ENCODE measurements at places on chromosomes 4 and X.
A peak's percentile ranks its signal among the peaks of the same experiment; 100 is the strongest.

GRCh38 chr4:110516106-110516922 is 40.4 kb downstream of the ENPEP start:
- DNase-seq, result peak; percentile 56

GRCh38 chrX:102067966-102068723 is 57.3 kb upstream of the TCEAL2 start:
- peak; percentile 4 for DNase-seq

GRCh38 chrX:12974796-12975669 is at the start of gene TMSB4X:
TMSB4X (plus strand) TSS chrX:12975110.
- DNase-seq, result peak; percentile 73

GRCh38 chr4:156073976-156074375 is 120.3 kb upstream of the CTSO start:
- DNase-seq, result no peak

GRCh38 chrX:21740329-21741274 is 17.3 kb downstream of the SMPX start:
- DNase-seq, result no peak

- DNase-seq, result no peak
Measured at GRCh38 chr4:159390648-159391047, 287.8 kb downstream of the RAPGEF2 start.

DNA sequence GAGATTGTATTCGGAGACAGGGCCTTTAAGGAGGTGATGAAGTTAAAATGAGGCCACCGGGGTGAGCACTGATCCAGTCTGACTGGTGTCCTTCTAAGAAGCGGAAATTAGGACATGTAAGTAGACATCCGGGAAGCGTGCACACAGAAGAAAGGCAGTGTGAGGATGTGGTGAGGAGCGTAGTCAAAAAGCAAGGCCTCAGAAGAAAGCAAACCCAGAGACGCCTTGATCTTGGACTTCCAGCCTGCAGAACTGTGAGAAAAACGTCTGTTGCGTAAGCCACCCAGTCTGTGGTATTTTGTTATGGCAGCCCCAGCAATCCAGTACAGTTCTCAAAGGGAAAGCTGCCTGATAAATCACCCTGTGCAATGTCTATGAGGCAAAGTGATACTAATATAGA is 153.5 kb downstream of the KCNIP4 start:
- no peak for DNase-seq

- no peak for DNase-seq
Measured at GRCh38 chrX:16885628-16886027, 15.5 kb upstream of the RBBP7 start.

GRCh38 chr4:157791236-157791635 is 381.6 kb downstream of the GASK1B start:
- no peak for DNase-seq

DNA sequence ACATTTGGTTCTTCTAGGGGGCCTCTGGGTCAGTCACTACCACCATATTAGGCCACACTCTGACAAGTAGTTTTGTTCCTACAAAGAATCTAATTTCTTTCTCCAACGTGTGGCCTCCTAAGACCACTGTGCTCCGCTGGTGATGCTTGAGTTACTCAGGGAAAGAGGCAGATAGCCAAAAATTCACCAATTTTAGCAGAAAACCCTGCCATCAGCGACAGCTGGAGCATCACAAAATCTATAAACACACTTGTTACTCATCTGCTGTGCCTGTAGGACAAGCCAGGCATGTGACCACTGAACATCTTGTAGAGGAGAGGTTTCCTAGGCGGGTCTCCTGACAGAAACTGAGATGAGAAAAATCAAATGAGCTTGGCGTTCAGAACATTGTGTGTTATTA is 105.4 kb downstream of the SYNPO2 start:
- DNase-seq, result no peak

- no peak for DNase-seq
Measured at GRCh38 chr4:76654791-76655190, 219.8 kb downstream of the SHROOM3 start.

DNA sequence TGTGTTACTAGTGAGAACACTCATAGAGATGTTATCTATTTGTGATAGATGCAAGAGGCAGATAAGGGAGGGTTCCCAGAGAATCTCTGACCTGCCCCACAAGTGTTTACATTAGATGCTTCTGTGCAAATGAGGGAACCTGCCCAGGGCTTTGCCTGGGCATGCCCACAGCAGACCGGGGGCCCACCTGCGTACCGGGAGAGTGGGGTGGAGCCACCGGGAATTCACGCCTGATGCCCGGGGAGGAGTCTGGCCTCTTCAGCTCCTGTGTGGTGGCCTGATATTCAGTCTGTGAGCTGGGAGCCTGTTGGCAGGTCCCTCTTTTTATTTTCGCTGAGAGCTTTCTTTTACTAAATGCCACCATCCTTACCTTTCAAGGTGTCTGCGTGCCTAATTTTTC is 155.7 kb downstream of the SNCA start:
- DNase-seq, result no peak

GRCh38 chr4:78584863-78585547 is 33.4 kb downstream of the ANXA3 start:
- no peak for DNase-seq

- no peak for DNase-seq
Measured at GRCh38 chr4:169385376-169385775, 114.6 kb upstream of the SH3RF1 start.

DNA sequence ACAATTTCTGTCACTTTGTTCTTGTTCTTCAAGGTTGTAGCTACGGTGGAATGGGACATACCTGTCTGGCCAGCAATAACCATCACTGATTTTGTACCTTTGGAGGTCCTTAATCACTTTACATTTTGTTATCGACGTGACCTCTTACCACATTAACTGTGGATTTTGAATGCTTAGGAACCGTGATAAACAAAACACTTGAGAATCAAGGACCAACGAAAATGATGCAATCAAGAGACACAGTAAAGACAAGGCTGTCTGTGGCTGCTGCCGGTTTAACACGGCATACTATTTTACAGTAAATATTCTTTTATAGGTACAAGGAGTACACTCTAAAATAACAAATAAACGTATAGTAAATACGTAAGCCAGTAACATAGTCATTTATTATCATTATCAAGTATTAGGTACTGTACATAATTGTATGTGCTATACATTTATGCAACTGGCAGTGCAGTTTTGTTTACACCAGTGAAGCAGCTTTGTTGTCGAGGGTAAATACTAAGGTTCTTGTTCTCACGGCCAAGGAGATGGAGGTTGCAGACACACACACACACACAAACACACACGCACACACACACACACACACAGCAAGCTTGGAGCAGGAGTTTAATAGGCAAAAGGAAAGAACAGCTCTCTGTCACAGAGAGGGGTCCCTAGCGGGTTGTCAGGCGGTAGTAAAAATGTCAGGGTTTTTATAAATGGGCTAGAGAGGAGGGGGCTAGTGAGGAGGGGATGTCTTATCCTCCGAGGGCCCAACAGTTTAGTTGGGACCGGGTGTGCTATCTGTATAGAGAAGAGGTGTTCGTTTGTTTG is 194.7 kb upstream of the CXorf51B start:
- no peak for DNase-seq

- DNase-seq, result no peak
Measured at GRCh38 chr4:7004331-7004730, 38.8 kb upstream of the TADA2B start.

DNA sequence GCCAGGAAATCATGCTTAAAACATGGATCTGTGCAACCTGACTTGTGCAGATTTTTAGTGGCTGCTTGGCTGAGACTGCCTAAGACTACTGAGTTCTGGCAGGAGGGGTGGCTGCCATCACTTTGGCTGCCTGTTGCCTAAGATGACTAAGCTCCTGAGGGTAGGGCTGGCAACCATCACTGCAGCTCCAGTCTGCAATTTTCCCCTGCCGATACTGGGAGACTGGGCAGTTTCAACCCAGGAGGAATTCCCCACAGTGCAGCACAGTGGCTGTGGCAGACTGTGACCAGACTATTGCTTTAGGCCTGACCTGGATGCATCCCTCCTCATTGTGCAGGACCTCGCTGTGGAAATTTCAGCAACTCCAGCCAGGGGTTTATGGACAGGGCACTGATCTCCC is 544.9 kb downstream of the ANKRD50 start:
- no peak for DNase-seq

- no peak for DNase-seq
Measured at GRCh38 chr4:81745050-81745449, 273.3 kb upstream of the RASGEF1B start.

DNA sequence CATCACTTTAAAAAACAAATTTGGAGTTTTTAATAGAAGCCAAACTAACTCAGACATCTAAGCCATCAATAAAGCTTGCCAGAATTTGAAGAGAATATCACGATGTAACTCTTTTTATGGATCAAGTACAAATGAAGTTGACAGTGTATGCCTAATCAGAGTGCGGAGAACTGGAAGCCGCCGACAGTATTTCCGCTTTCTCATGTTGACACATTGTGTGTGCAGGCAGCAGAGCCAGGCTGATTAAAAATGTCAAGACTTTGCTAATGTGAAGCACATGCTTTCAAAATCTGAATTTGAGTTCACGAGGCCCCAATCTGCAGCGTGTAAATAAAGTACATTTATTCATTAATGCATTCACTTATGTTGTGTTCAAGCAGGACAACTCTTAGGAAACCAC is 161.2 kb downstream of the TENM3 start:
- DNase-seq, result no peak

DNA sequence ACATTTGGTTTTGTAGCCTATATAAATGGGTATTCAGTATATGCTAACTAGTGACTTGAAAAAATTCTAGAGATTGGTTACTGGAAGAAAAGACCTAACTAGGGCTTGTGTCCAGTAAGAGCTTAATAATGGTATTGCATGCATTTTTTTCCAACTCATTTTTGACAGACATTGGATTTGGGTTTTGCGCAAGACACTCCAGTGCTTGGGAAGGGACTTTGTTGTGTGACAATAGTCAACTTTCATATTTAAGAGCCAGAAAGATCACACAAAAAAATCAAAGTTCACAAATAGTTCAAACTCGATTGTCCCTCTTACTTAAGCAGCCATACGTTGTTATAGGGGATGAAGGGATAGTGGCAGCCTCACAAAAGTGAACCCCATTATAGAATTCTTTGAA is 1.2 kb upstream of the HSD17B11 start:
- DNase-seq, result no peak

GRCh38 chrX:72110876-72111708 is 20.6 kb downstream of the RTL5 start:
- DNase-seq, result no peak

- DNase-seq, result no peak
Measured at GRCh38 chr4:115154826-115155225, 41.4 kb upstream of the NDST4 start.

GRCh38 chr4:186617921-186618320 is 62.6 kb upstream of the MTNR1A start:
- DNase-seq, result no peak

DNA sequence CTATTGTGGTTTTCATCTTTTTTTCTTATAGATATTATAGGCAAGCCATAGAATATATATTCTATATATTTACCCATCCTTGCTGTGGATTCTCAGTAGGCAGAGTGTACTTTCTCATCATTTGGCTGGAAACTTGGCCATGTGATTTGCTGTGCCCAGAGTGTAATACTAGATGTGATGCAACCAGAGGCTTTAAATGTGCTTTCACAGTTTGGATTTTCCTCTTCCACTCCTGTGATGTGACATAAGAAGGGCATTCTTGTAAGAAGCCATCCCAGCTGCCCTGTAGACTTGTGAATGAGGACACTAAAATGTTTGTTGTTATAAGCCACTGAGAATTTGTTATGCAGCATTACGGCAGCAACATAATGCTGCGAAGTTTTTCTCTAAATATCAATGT is 10.4 kb upstream of the HPGDS start:
- no peak for DNase-seq

All from stimulated activated CD8-positive, alpha-beta memory T cell treated with anti-CD3 and anti-CD28 coated beads, Interleukin-4, amount 100 ng/mL, for 24 hours (primary cell).